Activated T-cell treated with anti-CD3 and anti-CD28 coated beads, Interleukin-2, amount 50 U/mL, for 24 hours (primary cell): ENCODE measurements at places on chromosomes 7 and 10.

DNA sequence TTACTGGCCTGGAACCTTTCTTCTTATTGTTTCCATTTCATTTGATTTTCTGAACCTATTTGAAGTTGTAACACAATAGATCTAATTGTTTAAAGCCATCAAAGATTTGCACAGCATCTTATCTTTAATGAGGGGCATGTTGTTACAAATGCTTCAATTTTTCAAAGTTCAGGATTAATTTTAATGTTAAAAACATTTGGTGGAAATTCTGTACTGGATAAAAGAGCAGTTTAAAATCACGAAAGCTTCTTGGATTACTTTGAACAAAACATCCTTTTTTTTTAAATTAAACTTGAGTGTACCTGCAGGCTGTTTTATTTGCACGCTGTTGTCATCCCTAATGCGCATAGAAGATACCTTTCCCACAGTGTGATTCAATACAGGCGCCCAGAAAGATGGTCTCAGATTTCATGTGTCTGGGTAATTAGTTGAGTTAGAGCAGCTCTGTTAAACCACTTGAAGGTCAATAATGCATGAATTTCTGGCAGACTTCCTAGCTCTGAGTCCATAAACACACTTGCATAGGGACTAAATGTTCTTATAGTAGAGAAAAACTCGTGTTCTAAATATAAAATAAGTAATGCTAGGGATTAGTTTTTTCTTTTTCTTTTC is 29.3 kb upstream of the DDX50 start:
- no peak for DNase-seq

GRCh38 chr7:127214956-127215718 is 37.6 kb downstream of the GRM8 start:
- no peak for DNase-seq

GRCh38 chr10:53023411-53023810 is 250.8 kb upstream of the MBL2 start:
- DNase-seq, result no peak

- DNase-seq, result no peak
Measured at GRCh38 chr10:8114741-8115617, 60.5 kb downstream of the GATA3 start.

DNA sequence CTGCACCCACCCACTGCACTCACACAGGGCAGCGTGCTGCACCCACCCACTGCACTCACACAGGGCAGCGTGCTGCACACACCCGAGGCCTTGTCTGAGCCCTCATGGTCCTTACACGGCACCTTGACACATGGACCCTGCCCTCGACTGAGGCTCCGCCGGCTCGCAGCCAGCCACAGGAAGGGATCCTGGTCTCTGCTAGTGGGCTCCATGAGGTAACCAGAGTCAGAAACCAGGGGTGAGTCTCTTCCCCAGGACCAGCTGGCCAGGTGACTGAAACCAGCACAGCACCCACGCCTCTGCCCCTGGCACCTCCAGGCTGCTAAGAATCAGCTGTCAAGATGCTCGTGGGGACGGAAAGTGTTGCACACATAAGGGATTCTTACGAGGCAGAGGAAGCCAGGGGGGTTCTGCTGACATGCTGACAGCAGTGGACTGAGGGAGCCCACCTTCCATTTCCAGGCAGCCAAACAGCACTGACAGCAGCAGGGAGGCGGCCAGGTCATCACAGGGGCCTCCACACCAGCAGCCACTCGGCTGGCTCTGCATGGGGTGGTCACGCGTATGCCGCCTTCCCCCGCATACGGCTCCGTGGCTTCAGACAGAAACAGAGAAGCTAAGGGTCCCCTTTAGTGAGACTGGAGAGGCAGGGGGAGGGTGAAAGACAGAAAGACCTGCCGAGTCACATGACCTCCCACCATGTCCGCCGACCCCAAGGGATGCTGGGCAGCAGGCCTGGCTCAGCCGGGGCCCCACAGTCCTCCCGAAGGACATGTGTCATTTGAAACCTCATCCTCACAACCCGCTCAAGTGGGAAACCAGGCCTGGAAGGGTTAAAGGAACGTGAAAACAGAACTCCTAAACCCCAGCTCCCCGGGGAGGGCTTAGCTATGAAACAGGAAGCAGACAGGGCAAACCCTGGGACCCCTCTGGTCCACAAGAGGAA is 34.2 kb downstream of the GPER1 start:
- DNase-seq, result no peak

- peak; percentile 54 for DNase-seq
Measured at GRCh38 chr7:150322114-150322832, 882 bp upstream of the LRRC61 start.

DNA sequence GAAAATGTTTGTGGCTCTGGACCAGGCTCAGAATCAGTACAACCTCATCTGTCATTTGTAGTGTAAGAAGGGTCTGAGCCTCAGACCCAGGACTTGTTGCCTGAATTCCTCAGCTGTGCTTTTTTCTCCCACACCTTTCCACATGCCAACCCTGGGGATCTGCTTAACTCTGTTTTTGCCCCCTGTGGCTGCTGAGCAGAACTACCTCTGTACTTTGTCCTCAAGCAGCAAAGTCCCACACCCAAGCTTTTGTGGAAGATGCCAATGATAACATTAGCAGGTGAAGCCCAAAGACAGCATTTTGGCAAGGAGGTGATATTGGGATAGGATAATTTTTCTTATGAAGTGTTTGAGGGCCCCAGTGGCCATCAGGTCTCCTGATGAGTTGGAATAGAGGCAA is 5.8 kb upstream of the CYP2C18 start:
- DNase-seq, result no peak

DNA sequence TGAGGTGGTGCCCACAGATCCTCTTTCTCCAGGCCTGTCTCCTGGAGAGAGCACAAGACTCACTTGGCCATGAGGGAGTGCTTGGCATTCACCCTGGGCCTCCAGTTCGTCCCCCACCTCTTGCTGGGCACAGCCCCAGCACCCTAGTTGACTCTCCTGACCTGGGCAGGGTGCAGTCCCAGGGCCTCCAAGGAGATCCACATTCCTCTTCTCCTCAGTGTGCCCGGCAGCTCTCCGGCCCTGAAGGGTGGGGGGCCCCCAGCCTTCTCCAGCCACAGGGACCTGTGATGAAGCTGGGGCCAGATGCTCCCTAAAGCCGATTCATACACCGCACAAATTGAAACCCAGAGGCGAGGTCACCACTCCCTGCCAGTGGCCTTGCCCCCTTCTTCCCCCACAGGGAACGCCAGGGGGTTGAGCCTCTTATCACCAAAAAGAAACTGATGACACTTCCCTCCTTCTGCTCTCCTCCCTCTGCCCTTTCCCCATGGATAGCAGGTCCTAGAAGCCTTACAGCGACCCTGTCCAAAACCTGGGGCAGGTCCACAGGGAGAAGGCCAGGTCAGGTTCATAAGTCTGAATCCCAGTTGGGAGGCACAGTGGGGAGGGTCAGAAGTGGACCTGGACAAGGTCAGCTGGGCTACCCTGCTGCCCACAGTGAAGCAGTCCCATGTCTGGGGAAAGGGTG is 3.1 kb downstream of the EN2 start:
- DNase-seq, result no peak

GRCh38 chr10:60703266-60704041 is 74.8 kb upstream of the CDK1 start:
- no peak for DNase-seq

GRCh38 chr7:18191341-18191740 is 163.7 kb upstream of the PRPS1L1 start:
- no peak for DNase-seq

- DNase-seq, result no peak
Measured at GRCh38 chr7:25482631-25483030, 254.3 kb upstream of the NPVF start.

DNA sequence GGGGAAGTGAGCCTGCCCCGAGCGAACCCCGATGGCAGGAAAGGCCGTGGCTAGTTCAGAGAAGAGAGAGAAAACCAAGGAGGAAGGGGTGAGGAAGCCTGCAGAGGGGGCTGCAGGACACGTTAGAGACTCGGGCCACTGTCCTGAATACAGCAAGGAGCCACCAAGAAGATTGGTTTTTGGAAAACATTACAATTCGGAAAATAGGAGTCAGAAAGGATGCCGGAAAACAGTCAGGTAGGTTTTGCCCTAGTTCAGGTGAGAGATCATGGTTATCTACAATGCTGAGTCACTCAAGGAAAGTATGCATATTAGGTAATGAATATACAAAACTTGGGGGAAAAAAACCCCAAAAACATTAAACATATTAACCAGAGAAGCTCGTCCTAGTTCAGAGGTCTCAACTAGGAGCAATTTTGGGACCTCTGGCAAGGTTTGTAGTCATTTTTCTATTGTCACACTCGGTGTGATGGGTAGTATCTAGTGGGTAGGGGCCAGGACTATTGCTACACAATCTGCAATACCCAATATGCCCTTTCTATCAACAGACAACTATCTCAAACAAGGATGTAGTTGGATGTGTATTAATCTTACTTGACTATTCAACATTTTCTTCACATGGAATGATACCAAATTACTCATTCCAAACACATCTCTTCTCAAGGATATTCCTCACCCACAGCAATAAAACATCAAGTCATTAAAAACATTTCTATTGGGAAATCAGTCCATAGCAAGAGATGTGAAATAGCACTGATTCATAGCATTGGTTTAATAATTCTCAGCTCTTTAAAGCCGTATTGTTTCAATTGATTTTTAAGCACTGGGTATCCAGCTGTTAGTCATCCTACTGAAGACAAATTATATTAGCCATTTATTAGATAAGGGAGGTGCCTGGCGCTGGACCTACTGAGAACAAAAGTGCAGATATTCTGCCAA is 74.4 kb upstream of the RSU1 start:
- DNase-seq, result peak; percentile 64

GRCh38 chr10:27535317-27535716 is 31.2 kb downstream of the RAB18 start:
- DNase-seq, result no peak

- no peak for DNase-seq
Measured at GRCh38 chr10:53569455-53569854, 796.9 kb upstream of the MBL2 start.

- DNase-seq, result peak; percentile 24
Measured at GRCh38 chr7:143391462-143392404, 10.6 kb downstream of the ZYX start.

- no peak for DNase-seq
Measured at GRCh38 chr7:36277249-36277542, 112.5 kb upstream of the ANLN start.

DNA sequence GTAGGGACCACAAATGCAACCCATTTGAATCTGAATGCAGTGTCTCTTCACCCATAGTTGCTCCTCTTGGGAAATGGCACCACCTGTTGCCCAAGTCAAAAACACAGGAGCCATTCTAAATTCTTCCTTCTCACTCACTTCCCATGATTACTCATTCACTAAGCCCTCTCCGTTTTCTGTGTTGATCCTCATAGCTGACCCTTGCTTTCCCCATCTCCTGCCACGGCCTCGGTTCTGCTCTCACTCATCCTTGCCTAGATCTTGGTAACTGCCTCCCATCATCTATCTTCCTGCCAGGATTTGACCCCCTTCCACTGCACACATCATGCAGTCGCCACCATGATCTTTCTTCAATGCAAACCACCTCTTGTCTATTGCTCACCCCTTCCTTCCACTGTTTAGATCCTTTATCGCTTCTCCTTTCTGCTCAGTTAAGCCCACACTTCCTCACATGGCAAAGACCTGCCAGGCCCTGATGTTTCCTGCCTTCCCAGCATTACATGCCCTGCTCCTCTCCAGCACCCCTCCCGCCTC is 19.0 kb upstream of the CPN1 start:
- no peak for DNase-seq

- DNase-seq, result peak; percentile 65
Measured at GRCh38 chr10:131928248-131929095, 27.7 kb downstream of the PPP2R2D start.

DNA sequence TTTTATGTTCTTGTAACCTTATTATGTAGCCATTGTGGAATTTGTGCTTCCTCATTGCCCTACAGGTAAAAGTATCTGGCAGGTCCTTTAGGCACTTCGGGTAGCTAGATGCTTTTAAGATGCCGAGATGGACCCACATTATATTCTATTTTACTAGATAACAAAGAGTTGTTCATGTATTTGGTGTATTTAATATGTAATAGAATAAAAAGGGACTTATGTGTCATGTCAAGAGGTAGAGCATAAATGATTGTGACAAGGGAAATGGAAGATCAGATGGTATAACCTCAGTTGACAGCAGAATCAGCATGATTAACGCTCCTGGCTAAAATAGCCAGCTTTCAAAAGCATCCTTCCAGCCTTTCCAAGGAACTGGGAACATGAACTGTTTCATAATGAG is 50.6 kb downstream of the NPY start:
- DNase-seq, result no peak

GRCh38 chr7:82704121-82704520 is 260.5 kb upstream of the CACNA2D1 start:
- DNase-seq, result no peak

GRCh38 chr10:89369156-89370105 is 8.4 kb upstream of the IFIT1B start:
- DNase-seq, result no peak

DNA sequence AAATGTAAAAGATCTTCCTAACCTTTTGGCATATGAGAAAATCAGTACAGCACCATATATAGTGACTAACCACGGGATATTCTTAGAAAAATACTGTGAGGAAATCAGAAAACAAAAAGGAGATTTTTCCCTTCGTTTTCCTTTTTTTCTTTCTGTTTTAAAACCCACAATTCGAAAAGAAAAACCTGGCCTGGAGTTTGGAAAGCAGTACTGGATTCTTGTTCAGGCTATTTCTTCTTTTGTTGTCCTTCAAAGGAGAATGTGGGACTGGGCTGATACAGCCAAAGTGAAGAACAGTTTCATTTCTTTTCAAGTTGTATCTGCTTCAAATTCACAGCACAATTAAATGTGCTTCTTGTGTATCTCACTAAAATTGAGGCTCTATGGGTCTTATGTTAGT is 156.8 kb upstream of the PHYHIPL start:
- DNase-seq, result no peak

DNA sequence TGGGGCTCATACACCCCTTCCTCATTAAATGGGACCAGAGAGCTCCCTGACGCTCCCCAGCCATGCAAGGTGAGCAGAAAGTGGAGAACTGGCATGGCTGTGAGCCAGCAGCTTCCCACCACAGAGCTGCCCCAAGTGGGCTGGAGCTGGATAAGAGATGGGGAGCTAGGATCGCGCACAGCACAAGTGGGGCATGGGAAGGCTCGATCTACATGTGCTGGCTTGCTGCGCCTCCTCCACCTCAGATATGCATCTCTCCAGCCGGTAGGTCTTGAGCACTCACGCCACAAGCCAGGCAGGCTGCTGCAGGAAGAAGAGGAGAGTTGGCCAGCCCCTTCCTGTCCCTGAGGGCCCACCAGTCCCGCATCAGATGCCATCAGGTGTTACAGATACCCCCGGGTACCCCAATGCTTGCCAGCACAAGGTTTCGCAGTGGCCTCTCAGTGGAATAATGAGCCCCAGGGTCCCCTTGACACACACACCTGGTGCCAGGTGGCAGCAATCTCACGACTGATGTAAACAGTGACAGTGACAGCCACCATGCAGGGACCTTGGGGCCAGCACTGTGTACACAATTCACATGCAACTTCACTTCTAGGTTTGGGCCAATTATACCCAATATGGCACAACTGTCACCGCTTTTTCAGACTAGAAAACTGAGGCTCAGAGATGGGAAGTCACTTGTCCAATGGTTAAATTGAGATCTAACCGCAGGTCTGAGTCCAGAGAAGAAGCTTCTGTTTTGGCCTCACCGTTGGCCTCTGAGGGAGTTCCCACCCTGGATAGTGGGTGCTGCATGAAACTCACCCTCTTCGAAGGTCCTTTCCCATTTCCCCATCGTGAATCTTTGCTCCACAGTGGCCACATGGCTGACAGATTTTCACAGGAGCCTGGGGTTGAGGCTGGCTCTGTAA is 79.3 kb downstream of the OAT start:
- DNase-seq, result no peak
